ENCODE measurements at places on chromosomes 1 and 21.

DNA sequence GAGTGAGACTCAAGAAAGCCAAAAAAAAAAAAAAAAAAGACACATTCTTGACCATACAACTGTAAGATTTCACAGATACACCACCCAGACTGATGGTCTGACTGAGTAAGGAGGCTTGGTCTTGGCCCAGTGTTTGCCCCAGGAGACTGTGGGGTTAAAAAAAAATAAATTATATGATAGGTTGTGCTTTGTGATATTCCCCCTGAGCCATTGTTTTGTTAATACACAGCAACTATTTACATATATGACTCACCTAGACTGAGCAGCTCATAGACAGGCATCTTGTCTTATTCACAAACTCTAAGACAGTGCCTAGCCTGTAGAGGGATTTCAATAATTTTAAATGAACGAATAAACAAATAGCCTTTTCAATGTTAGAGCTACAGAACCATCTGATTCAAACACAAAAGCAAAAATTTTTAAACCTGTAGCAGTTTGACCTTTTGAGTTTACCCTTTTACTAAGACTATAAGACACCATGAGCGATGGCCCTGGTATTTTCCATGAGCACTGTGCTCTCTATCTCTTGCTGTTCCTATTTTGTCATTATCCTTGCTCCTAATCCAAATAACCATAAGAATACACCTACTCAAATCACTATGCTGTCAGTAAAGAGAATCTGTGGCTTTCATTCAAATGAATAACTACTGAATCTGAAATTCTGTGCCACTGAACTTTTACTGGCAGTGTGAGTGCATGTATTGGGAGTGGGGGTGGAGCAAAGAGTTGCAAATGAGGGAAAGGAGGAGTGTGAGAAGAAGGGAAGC, 199.4 kb upstream of the PTBP2 start:
- no peak for DNase-seq

DNA sequence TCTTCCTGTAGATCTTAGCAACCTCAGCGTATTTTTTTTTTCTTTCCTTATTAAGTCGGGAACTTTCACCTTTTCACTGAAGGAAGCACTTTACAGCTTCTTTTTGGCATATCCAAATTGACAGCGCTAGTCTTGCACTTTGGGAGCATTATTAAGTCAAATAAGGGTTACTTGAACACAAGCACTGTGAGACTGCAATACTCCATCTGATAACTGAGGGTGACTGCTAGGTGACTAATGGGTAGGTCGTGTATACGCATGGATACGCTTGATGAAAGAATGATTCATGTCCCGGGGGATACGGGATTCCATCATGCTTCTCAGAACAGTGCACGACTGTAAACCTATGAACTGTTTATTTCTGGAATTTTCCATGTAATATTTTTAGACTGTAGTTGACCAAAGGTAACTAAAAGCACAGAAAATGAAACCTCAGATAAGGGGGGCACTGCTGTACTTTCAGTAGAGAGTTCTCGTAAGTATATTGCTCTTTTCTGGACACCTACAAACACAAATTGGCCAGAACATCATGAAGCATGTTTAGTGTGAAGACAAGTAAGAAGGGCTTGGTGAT, 364.7 kb downstream of the SMYD3 start:
- DNase-seq, result no peak

DNA sequence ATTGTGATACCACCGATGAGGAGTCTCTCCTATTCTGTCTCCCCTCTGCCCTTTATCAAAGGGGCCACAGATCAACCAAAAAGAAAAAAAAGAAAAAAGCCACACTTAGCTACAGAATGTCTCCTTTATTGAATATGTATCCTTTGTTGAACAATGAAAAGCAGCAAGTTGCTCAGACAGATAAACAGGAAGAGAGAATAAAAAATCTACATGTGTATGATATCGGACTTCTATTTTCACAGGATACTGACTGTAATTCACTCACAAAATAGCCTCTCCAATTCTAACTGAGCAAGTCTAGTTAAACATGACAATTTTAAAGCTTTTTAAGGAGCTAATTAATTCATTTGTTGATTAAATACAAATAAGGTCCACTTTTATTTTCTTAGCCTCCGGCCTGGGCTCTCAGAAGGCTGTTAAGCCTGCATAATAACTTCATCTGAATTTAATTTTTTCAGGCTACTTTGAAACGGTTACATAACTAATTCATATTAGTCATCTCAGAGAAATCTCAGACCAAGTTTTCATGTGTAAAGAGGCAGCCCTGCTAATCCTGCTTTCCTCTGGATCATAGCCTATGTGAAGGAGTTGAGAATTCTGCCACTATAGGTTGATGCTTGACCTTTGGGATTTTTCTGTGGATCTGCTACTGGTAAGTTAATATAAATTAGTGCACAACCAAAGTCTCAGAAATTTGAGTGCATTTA, 304.1 kb upstream of the NR5A2 start:
- DNase-seq, result no peak

DNA sequence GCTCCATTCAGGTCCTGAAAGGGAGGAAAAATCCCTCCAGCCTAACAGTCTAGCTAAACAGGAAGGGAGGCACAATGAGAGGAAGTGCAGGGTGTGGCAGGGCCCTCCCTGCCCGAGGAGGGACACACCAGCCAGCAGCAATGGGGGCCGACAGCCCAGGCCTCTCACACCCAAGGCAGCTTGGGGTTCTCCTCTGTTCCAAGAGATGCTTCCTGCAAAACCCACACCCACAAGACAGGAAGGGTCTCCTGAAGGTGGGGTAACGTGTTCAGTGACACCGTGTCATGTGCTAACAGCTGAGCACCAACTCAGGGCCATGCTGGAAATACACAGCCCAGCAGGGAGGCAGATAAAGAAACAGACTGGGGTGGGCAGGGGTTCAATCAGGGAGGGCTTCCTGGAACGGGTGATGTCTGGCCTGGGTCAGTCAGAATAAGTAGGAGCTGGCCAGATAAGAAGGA, 10.2 kb downstream of the ECE1 start:
- no peak for DNase-seq

DNA sequence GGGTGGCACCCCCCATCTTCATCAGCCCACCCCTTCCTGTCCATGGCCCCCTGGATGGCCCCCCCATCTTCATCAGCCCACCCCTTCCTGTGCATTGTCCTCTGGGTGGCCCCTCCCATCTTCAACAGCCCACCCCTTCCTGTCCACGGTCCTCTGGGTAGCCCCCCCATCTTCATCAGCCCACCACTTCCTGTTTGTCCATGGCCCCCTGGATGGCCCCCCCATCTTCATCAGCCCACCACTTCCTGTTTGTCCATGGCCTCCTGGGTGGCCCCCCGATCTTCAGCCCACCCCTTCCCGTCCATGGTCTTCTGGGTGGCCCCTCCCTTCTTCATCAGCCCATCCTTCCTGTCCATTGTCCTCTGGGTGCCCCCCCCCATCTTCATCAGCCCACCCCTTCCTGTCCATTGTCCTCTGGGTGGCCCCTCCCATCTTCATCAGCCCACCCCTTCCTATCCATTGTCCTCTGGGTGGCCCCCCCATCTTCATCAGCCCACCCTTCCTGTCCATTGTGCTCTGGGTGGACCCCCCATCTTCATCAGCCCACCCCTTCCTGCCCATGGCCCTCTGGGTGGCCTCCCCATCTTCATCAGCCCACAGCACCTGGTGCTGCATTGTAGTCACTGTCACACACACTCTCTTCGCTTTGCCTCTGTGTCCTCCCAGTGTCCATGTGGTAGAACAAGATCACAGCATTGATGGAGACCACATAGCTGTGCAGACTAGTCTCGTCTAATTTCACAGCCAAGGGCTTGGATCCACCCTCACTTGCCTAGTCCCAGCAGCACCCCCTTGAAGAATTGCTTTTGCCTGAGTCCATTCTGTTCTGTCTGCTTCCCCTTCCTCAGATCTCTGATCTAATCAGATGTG, 95.9 kb downstream of the PCBP3 start:
- no peak for DNase-seq

DNA sequence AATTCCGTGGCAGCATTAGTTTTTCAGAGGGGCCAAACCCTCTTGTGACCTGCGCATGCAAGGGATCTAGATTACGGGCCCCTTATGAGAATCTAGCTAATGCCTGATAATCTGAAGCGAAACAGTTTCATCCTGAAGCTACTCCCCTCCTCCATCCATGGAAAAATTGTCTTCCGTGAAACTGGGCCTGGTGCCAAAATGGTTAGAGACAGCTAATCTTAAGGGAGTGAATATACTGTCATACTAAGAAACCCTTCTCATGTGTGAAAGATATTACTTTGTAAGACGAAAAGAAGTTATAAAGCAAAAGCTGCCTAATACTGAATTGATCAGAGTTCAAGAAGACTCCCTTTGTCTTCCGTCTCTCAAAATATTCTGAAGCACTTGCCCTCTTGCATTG, 166.3 kb downstream of the DUSP10 start:
- DNase-seq, result no peak

- no peak for DNase-seq
Observed at GRCh38 chr1:233725423-233725822, 111.5 kb downstream of the KCNK1 start.

DNA sequence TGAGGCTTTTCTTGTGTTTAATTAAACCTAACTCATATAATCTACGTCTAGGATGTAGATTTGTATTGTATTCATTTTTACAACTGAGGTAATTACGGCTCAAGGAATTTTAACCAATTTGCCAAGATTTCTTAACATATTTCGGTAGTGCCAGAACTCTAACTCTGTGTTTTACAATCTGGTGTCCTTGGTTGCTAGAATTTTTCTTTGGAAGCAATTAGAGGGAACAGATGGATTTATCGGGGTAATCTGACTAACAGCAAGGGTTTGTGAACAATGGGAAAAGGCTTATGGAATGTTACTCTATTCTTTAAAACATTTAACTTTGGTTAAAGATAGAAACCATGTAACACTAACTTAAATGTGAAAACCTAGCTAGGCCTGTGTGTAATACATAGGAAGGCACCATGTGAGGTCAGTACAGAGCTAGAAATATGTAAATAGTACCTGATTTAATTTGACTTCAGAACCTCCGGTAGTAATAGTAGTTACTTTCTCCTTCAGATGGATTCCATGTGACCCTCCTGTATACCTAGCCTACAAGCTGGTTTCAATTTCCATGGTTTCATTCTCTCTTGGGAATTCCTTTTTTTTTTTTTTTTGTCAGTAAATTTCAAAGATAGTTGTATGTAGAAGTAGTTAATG, 1.2 kb downstream of the MTF2 start:
- no peak for DNase-seq

- DNase-seq, result no peak
Observed at GRCh38 chr21:25581582-25581981, 25.7 kb downstream of the MRPL39 start.

DNA sequence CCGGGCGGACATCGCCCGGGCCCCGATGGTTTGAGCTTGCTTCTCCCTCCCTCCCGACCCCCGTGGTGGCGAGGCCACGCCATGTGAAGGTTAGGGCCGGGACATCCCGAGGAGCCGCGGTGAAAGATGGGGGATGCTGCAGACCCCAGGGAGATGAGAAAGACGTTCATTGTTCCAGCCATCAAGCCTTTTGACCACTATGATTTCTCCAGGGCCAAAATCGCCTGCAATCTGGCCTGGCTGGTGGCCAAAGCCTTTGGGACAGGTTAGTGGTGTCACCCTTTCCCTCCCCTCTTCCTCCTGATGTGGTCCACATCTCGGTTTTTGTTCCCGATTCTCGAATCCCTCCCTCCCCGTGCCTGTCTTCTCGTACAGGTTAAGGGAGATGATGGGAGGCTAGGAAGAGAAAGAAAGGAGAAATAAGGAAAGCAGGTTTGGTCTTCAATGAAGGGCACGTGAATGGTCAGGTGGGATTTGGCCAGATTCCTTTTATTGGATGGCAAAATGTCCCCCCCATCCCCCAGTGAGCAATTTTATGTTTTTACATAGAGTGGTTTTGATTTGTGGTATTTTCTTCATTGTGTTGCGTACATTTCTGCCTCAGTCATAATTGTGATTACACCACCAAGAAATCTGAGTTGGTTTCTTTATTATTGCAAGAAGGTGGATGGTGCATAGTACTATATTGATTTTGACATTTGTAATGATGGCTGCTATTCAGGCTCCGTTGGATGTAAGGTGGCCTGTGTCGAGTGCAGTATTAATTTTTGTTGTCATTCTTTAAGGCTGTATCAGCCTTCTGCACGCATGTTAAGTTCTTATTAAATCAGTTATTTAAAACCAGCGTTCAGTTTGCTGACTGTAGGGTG, 1.2 kb downstream of the CAMSAP2 start:
- DNase-seq, result no peak

- no peak for DNase-seq
Observed at GRCh38 chr1:6774381-6774780, 10.9 kb upstream of the CAMTA1 start.

- DNase-seq, result no peak
Observed at GRCh38 chr1:14875524-14876509, 277.3 kb downstream of the KAZN start.

GRCh38 chr1:116306840-116307442, 66.1 kb upstream of the ATP1A1 start:
- no peak for DNase-seq

- no peak for DNase-seq
Observed at GRCh38 chr1:7842517-7842916, 10.3 kb downstream of the UTS2 start.

DNA sequence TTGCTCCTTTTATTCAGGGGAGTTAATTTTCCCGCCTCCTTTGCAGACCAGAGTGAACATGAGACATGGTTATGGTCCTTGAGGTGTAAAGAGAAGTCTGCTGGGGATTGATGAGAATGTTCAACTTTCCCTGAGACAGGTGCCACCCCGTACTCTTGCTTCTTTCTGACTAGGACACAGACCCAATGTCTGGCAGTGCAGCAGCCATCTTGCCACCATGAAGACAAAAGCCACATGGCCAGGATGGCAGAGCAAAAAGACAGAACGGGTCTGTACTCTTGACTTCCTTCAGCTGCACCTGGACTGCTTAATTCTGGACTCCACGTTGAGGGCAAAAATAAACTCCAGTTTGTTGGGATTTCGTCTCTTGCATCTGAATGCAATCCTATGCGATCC, 54.1 kb downstream of the KLHDC7A start:
- no peak for DNase-seq

DNA sequence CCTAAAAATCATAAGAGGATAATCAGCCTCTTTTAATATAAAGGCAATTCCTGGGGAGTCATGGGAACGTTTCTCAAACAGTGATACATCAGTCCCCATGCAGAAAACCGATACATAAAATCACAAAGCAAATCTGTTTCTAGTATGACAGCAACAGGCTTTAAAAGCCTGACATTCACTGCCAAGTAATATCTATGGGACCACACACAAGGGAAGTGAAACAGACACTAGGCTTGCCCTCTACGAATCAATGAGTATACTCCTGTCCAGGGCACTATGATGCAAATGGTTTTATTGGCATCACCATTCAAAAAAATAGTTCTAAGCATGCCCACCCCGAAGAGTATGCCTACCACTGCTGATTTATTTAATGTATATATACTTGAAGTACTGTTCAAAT, 54.4 kb downstream of the TIAM1 start:
- no peak for DNase-seq

- no peak for DNase-seq
Observed at GRCh38 chr21:46474382-46474781, 15.7 kb downstream of the DIP2A start.

Measured in stimulated activated CD8-positive, alpha-beta memory T cell treated with anti-CD3 and anti-CD28 coated beads, Interleukin-2, amount 100 ng/mL, for 1 hour (primary cell).